ENCODE measurements at places on chromosomes 11 and 22.
A peak's percentile ranks its signal among the peaks of the same experiment; 100 is the strongest.

GRCh38 chr11:616320-617198 lies 809 bp upstream of the IRF7 start:
- no peak for DNase-seq

GRCh38 chr11:44627911-44628729 lies 62.7 kb downstream of the CD82 start:
- DNase-seq, result peak; percentile 64

GRCh38 chr11:123973816-123974215 lies 3.8 kb downstream of the OR10S1 start:
- DNase-seq, result peak; percentile 33

GRCh38 chr11:6616596-6617250 lies 2.5 kb downstream of the TPP1 start:
- no peak for DNase-seq

Data from muscle of back (tissue), 13 donors.